Activated CD4-positive, alpha-beta T cell treated with anti-CD3 and anti-CD28 coated beads for 24 hours (primary cell): ENCODE measurements at places on chromosomes 2 and 18.

DNA sequence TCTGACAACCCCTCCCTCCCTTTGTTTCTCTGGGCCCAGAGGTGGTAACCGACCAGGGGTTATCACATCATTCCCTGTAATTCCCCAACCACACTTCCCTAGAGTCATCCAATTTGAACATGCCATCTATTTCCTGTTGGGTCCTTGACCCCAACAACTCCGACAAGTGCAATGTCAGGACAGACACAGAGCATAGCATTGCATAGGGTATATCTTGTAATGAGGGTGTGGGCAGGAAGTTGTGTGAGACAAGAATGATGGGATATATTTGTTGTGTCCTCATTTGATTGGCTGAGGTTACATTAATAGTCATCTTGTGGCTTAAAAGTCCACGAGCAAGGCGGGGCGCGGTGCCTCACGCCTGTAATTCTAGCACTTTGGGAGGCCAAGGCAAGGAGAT lies 33.4 kb upstream of the CNOT11 start:
- no peak for DNase-seq

DNA sequence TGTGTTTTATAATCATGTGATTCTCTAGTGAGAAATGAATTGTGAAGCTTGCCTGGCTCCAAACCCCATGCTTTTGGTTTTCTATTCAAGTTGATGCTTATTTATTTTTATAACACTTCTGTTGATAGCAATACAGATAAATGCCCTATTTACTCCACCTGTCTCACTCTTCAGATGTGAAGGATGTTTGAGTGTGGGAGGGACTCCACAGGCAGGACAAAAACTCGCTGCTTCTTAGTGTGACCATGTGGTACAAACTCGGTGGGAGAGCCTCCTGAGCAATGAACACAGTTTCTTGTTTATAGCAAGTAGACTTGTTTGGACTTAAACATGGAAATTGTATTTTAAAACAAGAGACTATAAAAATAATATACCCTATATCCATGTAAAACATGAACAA lies 219.7 kb downstream of the GULP1 start:
- DNase-seq = no peak

GRCh38 chr18:6886797-6887330 lies 157.3 kb downstream of the ARHGAP28 start:
- no peak for DNase-seq

DNA sequence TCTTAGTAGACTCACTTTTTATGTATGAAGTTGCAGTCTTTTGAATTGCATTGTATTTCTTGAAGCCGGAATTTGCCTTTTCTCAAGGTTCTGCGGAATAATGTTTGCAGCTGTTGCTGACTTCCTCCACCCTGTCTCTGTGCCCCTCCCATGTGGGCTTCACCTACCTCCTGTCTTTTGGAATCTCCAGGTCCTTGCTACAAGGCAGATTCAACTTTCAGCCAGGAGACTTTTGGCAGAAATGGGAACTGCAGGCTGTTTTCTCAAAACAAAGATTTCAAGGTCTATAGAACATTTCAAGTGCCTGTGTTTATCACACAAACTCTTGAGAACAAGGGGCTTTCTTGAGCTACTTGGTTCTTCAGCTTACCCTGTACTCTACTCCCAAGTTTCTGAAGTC lies 25.6 kb downstream of the ZNF236 start:
- DNase-seq = no peak

GRCh38 chr2:68357605-68358337 lies 7.3 kb upstream of the PLEK start:
- no peak for DNase-seq

- DNase-seq = no peak
Observed at GRCh38 chr2:191836853-191837769, 9.8 kb downstream of the CAVIN2 start.

- DNase-seq = no peak
Observed at GRCh38 chr2:85830645-85831044, 58.1 kb downstream of the ST3GAL5 start.

- DNase-seq = no peak
Observed at GRCh38 chr2:217147818-217148217, 288.0 kb upstream of the TNP1 start.

- DNase-seq = no peak
Observed at GRCh38 chr18:48181857-48182256, 227.3 kb downstream of the ZBTB7C start.

GRCh38 chr2:74105413-74105812 lies 42.3 kb downstream of the BOLA3 start:
- DNase-seq = no peak

GRCh38 chr2:215503381-215503780 lies 67.5 kb upstream of the FN1 start:
- DNase-seq = no peak

- DNase-seq = no peak
Observed at GRCh38 chr18:79567481-79568147, 112.0 kb upstream of the CTDP1 start.

DNA sequence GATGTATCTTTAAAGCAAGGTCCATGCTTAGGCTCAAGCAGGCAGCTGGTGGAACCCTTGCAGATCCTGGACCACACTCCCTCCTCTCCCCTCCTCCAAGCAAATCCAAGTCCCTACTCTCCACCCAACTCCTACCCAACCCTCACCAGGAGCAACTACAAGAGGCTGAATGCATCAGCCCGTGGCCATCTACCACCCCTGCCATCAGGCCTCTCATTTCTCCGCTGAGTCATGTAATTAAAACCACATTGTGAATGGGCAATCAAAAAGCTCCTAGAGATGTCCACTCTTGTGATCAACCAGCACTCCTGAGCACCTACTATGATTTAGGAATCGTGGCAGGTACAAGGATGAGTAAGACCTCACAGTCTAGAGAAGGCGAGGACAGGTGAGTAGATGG lies 142.2 kb upstream of the CAPN13 start:
- DNase-seq = no peak

- no peak for DNase-seq
Observed at GRCh38 chr18:13323186-13323585, 104.6 kb downstream of the LDLRAD4 start.

DNA sequence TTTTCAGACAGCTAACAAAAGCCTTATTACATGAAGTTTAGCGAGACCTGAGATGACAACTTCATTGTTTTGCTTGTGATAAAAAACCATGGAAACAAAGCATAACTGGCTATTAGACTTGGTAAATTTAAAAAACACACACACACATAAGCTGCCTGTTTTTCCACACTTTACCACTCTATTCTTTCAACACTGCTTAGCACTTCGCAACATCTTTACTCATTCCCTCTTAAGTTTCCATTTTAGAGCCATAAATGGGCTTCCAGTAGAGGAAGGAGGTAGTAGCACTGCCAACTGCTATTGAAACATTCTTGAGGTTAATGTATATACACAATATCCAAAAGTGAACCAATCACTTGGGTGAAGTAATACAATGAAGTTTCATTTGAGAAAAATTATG lies 54.1 kb downstream of the BAZ2B start:
- DNase-seq = no peak

GRCh38 chr18:21270453-21270852 lies 28.4 kb downstream of the GREB1L start:
- no peak for DNase-seq

DNA sequence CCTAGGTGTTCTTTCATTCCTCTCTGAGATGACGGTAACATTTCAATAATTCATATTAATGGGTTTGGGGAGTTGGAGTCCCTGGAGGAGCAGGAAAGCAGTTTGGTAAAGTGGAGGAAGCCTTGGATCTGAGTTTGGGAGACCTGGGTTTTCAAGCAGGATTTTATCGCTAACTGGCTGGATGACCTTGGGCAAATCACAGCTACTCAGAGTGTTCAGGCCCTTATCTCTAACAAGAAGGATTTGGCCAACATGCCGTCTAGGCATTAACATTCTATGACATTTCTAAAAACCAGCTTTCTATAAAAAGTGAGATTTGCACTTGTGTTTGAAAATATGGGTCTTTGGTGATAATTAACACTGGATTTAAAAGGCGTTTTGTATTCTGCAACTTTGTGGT lies 59.7 kb upstream of the MEX3C start:
- DNase-seq = no peak

GRCh38 chr2:133489641-133490410 lies 78.4 kb downstream of the NCKAP5 start:
- DNase-seq = no peak

DNA sequence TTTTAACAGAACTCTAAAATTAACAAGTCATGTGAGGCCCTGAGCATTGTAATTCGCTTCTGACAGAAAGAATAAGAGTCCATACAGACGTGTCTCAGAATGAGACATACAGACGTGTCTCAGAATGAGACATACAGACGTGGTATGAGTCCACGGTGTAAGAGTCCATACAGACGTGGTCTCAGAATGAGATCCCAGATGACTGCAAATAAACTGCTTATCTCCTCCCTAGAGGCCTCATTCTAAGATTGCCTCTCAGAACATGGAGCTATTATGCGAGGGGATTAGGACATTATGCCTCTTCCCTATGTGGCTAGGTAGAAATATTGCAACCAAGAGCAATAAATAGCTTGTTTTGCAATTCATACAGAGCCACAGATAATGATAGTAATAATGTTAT lies 63.9 kb downstream of the NEB start:
- no peak for DNase-seq

DNA sequence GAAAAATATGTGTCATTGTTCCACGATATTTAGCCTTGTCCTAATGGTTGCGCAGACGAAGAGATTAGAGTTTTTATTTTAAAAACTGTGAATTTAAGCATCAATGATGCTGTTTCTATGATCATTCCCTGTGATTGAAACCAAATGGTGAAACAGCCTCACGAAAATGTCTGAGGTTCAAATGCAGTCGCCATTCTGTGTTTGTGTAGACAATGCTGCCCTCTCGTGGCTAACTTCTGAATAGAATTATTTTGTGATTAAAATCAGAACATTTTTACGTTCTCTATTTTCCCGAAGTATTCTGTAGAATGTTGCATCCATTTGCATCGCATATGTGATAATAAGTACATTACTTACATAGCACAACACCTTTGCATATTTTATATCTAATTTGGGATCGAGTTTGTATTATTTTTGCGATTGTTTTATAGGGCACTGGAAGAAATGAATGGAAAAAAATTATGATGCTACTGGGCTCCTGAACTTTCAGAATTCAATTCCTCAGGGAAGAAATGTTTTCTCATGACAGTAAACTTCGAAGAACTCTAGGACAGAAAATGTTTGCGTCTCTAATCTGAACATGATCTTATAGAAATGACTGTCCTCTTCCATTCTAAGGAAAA lies 54.8 kb upstream of the CREB1 start:
- peak; percentile 54 for DNase-seq

DNA sequence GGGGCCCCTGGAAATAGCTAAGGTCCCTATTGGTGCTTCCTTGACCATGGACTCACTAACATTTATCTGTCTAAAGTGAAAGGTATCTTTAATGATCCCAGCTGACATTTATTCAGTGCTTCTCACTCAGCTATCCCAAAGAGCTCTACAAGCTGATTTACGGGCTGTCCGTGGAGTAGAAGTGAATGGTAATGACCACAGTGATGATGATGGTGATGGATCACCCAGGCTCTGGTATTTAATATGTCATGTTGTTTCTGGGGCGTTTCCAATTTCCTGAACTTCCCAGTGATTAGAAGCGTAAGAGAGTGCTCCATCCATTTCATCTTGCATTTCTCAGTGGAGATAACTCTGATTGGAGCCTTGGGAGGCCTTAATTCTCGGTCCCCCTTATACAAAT lies 304.3 kb downstream of the HRH4 start:
- DNase-seq = no peak

DNA sequence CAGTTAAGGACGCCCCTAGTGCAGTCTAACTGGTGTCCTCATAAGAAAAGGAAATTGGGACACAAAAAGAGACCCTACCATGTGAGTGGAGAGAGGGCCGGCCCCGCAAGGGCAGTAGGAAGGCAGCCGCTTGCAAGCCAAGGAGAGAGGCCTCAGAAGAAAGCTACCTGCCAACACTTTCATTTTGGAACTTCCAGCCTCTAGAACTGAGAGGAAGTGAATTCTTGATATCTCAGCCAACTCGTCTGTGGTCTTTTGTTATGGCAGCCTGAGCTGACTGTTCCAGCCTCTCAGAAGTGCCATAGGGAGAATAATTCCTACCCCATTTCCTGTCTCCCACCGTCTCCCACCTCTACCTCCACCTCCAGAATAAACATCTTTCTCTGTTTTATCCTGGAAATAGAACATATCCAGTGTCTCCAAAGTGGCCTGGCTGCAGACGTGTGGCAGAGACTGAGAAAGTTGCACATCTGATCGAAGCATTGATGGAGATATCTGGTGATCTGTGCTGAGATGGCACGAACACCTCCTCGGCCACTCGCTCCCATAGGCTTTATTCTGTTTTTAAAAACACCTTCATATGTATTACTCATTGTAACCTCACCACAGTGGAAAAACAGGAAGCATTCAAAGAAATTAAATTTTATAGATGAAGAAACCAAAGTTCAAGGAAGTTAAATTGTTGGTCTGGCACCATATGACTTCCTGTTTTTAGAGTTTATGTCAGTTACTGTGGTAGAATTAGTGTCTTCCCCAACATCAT lies 39.5 kb upstream of the MARCO start:
- DNase-seq = no peak

GRCh38 chr2:238786792-238787490 lies 60.9 kb upstream of the TWIST2 start:
- DNase-seq = no peak

- no peak for DNase-seq
Observed at GRCh38 chr2:174971868-174972781, 33.1 kb downstream of the CHN1 start.

GRCh38 chr2:9112079-9112721 lies 94.4 kb upstream of the ASAP2 start:
- DNase-seq = no peak

DNA sequence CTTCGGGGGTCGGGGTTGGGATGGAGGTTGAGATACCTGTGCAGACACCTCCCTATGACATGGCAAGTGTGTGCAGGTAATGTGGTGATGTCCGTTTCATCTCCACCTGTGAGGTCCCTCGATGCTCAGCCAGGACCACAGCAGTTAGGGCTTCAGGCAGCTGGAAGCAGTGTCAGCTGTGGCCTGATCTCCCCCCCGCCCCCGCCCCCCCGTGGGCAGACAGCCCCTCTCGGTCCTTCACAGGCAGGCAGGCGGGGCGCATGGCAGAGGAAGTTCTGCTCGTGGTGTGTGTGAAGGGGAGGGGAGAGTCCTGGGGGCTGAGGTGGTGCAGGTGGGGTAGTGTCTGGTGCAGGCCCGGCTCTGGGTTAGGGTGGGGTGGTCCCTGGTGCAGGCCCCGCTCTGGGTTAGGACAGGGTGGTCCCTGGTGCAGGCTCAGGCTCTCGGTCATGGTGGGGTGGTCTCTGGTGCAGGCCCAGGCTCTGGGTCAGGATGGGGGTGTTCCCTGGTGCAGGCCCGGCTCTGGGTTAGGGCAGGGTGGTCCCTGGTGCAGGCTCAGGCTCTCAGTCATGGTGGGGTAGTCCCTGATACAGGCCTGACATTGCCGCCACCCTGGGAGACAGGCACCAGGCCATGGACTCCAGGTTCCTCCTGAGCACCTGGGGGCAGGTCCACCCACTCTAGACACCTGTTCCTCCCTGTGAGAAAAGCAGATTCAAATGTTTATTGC lies 94.3 kb downstream of the NFATC1 start:
- no peak for DNase-seq

- no peak for DNase-seq
Observed at GRCh38 chr2:223047260-223047761, 4.7 kb upstream of the KCNE4 start.

- no peak for DNase-seq
Observed at GRCh38 chr18:62578980-62579511, 56.2 kb downstream of the ZCCHC2 start.
